Stimulated activated naive CD4-positive, alpha-beta T cell treated with Interleukin-2 at 50 U/mL for 16 hours (primary cell): ENCODE measurements at places on chromosomes 12 and 14.

DNA sequence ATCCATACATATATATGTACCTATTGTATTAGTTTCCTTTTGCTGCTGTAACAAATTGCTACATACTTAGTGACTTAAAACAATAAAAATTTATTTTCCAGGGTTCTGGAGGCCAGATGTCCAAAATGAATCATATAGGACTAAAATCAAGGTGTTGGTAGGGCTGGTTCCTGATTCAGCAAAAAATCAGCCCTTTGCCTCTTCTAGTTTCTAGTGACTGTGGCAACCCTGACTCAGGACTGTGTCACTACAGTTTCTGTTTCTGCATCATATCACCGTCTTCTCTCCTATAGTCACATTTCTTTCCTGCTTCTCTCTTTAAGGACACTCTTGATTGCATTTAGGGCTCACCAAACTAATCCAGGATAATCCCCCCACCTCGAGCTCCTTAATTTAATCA, 386.3 kb upstream of the TBX3 start:
- no peak for DNase-seq

GRCh38 chr12:68865399-68866164, 57.6 kb downstream of the MDM2 start:
- no peak for DNase-seq

DNA sequence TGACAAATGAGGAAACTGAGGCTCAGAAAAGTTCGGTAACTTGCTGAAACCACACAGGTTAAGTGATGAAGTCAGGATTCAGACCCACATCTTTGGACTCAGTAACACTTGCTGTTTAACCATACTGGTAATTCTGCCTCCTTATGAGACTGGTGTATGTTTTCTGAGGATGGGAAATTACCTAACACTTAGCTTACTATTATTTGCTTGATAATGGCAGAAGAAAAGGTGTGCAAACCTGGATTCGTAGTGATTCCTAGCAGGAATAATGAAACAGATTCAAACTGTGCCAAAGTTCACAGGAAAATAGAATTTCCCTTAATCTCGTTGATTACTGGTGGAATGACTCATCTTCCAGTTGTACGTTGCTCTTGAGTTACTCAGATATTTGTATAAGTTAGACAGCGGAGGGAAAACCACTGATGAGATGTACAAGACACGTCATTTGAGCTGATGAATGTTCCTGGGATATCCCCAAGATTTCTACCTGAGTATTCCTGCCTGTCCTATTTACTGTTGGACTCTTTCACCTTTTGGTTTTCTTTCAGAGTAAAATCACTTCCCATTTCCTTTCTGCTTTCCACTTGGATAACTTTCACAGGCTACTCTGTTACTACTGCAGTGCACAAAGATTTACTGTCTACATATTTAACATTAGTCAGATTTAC, 37.5 kb downstream of the PRORP start:
- no peak for DNase-seq

DNA sequence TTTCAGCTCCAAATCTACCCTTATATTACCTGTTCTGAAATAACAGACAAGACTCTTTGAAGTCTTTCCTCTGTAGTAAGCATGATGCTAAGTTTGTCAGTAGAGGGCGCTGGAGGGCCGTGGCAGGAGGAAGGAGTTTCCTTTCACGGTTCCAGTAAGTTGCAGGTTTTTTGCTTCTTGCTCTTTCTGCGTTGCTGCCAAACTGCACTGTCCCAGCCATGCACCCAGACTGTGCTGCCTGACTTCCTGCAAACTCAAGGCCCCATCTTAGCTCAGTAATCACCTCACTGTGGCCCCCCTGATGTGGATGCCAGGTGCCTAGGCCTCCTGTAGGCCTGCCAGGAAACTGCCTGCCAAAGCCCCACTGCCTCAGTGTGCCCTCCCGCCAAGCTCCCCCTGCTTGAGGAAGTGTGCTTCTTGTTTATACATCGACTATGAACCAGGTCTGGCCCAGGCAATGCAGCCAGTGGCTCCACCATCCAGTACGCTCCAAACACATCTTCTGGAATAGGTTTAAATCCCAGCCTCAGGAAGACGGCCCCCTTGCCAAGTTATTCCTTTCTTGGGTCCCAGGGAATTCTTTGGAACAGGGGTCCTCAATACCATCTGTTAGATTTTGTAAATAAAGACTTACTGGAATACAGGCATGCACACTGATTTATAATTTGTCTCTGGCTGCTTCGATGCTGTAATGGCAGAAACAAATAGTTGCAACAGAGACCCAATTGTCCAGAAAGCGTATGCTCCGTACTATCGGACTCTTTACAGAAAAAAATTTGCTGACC, 193.7 kb upstream of the LRIG3 start:
- no peak for DNase-seq

DNA sequence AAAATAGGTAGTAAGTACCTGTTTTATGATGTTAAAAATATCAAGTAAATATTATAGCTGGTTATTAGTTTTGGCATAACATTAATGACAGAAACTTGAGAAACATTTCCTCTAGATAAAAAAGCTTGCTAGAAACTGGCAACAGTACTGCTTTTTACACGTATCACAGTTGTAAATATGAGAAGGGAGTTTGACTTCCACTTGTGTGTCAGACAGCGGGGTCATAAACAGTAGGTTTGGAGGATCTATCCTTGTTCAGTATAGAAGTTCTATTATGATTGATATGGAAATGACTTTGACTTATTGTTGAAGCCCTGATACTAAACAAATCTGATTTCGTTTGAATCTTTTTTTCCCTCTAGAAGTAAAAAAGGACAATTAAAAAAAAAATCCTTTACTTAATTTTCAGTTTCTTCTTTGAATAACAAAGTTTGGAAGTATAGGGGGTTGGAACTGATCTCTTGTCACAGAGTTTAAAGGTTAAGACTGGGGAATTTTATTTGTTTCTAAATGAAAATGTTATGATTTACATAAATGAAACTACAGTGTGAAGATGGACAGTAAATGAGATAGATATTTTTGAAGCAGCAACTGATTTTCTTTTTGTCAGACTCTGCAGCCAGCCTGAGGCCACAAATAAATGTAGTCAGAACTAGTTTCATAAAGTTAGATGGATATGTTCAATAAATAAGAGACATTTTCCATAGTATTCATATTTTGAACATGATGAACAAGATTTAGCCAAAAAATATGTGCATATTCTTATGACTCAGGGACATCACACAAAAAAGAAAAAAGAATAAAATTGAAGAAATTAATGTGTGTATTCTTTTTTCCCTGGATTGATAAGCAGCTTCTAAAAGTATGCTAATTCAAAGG, 50.1 kb downstream of the WNK1 start:
- no peak for DNase-seq

- peak; percentile 22 for DNase-seq
These were observed 404.4 kb downstream of the FLRT2 start for GRCh38 chr14:85934123-85934885.

DNA sequence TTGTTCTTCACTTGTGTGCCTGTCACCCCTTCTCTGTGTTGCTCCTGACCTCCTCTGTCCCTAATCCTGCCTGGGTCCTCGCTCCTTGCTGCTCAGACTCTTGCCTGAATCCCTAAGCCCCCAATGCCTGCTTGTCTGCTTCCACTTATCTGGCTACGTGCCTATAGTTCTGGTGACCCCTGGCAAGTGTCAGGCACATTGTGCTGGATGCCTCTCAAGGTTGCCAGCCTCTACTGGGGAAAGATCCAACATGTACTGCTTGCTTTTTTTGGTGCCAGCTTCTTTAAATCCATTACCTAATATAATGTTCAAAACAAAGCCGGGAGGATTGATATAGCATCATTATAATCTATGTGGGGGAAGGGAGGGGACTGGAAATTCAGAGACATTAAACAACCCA, 448.0 kb upstream of the CCDC196 start:
- no peak for DNase-seq

DNA sequence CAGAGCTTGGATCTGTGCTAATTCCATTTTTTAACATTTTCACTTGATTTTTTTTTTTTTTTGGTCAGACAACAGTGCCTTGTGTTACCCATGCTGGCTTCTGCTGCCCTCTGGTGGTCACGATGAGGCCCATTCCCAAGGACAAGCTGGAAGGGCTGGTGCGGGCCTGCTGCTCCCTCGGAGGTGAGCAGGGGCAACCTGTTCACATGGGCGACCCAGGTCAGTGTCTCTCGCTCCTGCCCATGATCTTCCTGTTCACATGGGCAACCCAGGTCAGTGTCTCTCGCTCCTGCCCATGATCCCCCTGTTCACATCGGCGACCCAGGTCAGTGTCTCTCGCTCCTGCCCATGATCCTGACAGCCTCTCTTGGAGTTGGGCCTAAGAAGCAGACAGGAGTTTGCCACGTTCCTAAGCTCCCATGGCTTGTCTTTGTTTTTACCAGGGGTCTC, 59.4 kb downstream of the DGLUCY start:
- DNase-seq: peak; percentile 74

- no peak for DNase-seq
These were observed 24.7 kb downstream of the BDKRB2 start for GRCh38 chr14:96229315-96229714.

DNA sequence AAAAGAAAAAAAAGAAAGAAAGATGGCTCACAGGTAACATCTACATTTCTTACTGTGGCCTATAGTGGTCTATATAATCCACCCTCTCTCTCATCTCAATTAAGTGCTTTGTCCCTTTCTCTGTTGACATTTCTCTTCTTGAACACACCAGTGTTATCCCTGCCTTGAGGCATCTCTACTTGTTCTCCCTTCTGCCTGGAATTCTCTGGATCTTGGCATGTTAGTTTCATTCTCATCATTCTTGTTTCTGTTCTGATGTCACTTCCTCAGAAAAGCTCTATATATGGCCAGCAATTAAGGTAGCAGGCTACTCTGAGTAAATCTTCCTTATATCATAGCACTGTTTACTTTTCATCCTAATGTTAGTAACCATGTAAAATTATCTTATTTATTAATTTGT, 155.7 kb upstream of the PDZRN4 start:
- DNase-seq: no peak

DNA sequence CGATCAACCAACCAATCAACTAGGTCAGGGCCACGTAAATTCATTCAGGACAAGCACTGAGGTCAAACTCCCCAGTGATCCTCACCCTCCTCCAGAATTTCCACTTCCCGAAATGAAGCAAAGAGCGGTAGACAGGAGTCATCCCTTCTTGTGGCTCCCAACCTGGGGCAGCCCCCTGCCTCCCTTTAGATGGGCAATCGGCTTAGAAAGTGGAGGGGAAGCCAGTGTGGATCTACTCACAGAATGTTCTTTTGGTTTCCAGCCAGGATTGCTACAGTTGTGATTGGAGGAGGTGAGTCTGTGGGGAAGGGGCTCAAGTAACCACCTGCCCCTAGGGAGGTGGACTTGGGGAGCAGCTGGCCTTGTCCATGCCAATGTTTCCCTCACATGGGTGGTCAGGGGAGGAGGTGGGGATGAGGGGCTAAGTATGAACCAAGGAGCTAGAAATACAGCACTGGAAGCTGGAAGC, 4.1 kb downstream of the IFI27 start:
- DNase-seq: no peak

GRCh38 chr12:89707703-89708564, 704 bp downstream of the ATP2B1 start:
- peak; percentile 29 for DNase-seq

DNA sequence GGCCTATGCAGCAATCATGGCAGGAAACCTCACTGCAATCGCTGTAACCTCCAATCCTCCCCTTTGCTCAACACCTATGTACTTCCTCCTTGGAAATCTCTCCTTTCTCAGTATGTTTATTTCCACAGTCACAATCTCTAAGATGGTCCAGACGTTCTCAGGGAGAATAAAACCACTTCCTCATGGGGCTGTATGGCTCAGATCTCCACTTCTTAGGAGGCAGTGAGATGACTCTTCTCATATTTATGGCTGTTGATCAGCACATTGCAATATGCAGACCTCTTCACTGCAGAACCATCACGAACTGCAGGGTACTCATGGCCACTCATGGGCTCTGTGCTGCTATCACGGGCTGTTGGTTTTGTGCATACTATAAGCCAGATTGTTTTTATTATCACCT, 17.1 kb upstream of the OR4K17 start:
- no peak for DNase-seq

DNA sequence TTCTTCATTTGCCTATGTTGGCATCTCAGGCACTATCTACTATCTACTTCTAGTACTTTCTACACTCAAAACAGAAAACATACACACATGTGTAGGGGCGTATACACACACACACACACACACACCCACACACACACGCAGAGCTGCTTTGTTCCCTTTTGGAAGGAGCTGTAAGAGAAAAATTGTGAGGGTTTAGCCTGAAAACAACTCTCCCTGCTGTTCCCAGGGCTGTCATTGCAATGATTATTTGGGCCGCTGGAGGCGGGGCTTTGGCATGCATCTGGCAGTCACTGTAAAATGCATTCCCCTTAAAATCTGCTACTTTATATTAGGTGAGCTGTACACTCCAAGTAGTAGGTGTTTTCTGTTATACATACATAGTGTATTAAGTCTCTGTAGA, 29.1 kb upstream of the SLC38A2 start:
- no peak for DNase-seq

DNA sequence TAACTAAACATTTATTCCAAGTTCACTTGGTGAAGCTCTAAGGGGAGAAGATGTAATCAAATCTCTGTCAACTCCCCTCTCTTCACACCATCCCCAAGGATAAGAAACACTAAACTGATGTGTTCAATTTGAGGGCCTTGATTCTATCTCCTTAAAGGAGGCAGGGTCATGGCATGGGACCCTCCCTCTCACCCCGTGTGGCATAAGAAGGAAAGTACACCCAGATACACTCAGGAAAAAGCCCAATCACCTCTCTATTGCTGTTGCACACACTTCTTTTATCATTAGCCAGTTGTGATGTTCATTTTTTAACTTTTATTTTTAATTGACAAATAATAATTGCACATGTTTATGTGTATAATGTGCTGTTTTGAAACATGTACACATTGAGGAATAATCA, 35.1 kb downstream of the WASHC3 start:
- DNase-seq: no peak

GRCh38 chr14:33555710-33556350, 395.0 kb downstream of the EGLN3 start:
- DNase-seq: no peak

GRCh38 chr12:70482764-70483163, 116.7 kb downstream of the KCNMB4 start:
- no peak for DNase-seq
